Activated CD4-positive, alpha-beta T cell treated with anti-CD3 and anti-CD28 coated beads for 48 hours (primary cell): ENCODE measurements at places on chromosomes 16 and 17.
A peak's percentile ranks its signal among the peaks of the same experiment; 100 is the strongest.

DNA sequence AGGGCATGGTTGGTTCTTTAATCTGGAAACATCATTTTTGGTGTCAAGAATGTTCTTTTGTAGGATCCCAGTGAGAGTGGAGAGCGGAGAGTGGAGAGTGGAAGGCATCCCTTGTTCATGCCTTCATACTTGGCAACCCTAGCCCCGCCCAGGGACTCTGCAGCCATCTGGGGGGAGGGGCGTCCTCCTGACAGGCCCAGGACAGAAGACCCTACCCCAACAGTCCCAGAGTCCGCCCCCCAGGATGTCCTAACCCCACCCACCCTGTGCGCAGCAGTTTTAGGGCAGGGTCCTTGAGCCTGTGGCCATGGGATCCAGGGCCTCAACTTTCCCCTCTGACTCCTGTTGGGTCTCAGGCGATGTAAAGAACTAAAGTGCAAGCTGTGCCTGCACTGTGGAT, 4.5 kb downstream of the SLC26A11 start:
- DNase-seq = no peak

- no peak for DNase-seq
Observed at GRCh38 chr17:34434052-34434451, 71.0 kb upstream of the CCL1 start.

- DNase-seq = no peak
Observed at GRCh38 chr16:20610211-20610891, 34.2 kb upstream of the ACSM2B start.

DNA sequence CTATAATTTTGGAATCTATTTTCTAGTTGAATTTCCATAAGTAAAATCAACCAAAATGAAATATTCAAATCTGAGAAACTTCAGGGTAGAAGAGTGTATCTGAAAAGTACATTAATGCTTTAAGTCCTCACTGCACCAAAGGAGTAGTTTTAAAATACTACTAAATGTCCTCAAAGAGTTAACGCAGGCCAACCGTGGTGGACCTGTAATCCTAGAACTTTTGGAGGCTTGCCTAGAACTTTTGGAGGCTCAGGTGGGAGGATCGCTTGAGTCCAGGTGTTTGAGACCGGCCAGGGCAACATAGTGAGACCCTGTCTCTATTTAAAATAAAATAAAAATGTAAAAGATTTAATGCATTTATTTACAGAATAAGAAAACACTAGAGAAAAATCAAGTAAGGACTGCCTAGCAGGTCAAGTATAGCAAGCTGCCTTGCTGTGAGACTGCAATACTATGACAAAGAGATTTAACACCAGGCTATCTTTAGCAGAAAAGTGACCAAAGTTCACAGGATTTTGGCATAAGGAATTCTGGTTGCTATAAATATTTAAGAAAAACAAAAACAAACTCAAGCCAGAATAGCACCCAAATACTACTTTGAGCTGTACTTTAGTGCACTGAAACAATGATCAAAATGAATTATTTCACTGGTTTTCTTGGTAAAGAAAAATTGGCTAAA, 41.0 kb downstream of the CHCT1 start:
- DNase-seq = no peak

GRCh38 chr17:34024806-34025551, 230.1 kb upstream of the CCL2 start:
- DNase-seq = no peak

DNA sequence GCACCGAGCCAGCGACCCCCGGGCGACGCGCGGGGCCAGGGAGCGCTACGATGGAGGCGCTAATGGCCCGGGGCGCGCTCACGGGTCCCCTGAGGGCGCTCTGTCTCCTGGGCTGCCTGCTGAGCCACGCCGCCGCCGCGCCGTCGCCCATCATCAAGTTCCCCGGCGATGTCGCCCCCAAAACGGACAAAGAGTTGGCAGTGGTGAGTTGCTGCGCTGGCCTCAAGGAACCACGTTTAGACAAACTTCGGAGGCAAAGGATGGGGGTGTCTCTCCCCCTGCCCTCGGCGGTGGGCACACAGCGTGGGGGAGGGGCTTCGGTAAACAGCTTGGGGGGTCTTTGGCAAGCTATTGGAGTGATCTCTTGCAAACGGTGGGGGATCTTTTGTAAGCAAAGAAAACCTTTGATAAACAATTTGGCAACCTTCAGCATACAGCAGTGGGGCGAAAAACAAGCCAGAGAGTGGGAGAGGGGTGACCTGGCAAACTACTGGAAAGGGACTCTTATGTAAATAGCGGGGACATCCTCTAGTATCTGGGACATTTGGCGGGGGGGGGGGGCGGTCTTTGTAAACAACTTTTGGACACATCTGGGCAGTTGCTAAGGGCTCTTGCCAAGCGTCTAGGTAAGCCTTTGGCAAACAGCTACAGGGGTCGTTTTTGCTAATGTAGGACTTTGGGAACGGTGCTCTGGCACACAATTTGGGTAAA, 587 bp downstream of the MMP2 start:
- DNase-seq = no peak

- no peak for DNase-seq
Observed at GRCh38 chr17:5588584-5588983, 4.3 kb upstream of the NLRP1 start.

DNA sequence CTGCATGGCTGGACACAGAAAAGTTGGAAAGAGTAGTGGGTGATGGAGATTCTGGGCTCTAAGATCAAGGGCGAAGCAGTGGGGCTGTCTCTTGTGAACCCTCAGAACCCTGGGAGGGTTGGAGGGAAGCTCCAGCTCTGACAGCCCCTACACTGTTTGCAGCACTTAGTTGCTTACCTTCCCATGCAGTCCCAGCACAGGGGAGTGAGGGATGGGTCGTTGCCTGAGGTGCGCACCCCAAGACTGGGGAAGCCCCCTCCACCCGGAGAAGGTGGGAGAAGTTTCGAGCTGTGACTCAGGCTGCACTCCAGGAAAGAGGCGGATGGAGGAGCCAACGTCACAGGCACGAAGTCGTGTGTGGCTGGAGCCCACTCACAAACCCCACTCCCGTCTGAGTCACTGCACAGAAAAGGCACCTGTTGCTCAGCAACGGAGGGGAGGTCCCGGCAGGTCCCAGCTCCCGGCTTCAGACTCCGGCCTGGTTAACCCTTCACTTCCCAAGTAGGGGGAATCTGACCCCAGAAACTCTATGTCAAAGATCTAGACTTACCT, 60.1 kb downstream of the AIPL1 start:
- DNase-seq = peak; percentile 83

GRCh38 chr16:70706948-70707465, 21.2 kb upstream of the MTSS2 start:
- DNase-seq = no peak

- peak; percentile 43 for DNase-seq
Observed at GRCh38 chr17:67365738-67366192, 612 bp downstream of the PSMD12 start.

DNA sequence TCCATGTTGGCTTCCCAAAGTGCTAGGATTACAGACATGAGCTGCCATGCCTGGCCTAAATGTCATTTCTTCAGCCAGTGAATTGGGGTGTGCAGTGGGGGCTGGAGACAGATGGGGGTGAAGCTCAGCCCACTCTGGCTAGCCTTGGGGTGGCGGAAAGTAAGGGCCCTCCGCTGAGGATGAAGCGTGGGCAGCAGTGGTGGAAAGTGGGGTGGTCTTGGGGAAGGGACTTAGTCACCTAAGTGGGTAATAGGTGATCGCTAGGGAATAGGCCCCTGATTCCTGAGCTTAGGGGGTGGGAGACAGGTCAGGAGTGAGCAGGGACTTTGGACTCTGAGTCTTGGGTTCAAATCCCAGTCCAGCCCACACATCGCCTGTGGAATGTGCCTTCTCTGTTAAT, 2.2 kb downstream of the LLGL1 start:
- no peak for DNase-seq

DNA sequence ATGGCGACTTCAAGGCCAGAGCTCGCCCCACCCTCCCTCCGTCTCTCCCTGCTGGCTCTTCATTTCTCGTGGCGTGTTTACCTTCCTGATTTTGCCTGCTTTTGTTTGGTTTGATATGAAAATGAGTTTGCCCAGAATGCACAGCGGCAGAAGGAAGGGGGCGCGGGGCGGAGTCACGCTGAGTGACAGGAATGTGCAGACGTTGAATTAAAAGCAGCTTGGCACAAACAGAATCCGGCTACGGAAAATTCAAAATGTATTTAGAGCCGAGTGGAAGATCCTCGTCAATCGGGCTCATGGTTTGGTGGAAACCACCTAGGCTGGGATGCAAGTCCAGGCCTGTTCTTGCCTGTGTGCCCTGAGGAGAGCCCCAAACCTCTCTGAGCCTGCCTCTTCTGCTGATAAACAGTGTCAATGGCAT, 102.7 kb downstream of the SDK2 start:
- DNase-seq = no peak

GRCh38 chr17:64065161-64065560, 44.7 kb upstream of the ICAM2 start:
- no peak for DNase-seq

DNA sequence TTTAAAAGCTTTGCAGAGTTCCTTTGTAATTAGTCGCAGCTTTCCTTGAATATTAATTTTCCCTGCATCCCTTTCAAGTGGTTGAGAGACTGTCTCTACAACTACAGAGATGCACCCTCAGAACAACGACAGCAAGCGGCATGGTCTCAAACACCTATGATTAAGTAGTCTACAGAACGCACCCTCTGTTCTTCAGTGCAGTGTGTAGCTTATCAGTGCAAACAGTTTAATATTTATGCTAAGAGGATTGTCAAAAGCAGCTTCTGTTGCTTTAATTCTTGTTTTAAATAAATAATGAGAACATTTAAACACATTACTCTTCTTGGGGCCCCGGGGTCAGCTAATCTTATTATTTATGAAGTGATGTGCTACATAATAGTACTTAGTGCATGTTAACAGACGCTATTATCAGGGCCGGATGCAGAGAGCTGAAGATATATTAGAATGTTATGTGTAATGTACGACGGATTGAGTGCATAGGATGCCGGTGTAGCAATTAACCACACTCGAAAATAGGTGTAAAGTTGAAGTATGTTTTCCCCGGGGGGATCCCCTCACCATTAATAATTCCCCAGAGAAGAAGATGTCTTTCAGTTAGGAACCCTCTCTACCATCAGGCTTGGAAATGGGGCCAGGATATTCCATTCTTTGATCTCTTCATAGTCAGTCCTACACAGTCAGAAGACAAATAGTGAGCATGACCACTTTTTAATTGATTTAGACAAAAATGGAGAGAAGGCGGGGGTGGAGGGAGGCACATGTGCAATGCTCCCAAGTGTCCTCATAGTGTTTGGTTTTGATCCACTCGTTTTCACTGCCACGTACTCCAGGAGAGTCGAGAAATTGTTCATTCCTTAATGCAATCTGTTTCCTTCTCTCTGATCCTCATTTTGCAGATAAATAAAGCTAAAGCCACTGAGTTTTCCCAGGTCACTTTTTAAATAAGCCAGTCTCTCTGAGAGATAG, 176.3 kb downstream of the IRX3 start:
- no peak for DNase-seq

GRCh38 chr17:31838636-31839225, 20.3 kb downstream of the COPRS start:
- DNase-seq = no peak

DNA sequence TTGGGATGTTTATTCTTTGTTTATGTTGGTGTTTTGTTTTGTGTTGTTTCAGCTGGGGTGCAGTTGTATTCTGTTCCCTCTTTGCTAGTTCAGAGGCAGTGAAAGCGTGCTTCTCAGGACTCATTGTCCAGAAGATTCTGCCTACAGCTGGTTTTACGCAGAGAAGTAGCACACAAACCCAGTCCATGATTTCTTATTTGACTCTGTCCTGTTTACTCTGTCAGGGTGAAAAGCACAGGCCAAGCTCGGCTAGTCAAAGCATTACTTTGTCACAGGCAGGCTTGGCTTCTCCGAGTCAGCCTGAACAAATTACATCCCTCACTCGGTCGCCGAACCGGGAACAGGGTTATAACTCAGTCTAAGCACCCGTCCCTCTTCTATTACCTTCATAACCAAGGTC, 435.0 kb downstream of the MAF start:
- no peak for DNase-seq

DNA sequence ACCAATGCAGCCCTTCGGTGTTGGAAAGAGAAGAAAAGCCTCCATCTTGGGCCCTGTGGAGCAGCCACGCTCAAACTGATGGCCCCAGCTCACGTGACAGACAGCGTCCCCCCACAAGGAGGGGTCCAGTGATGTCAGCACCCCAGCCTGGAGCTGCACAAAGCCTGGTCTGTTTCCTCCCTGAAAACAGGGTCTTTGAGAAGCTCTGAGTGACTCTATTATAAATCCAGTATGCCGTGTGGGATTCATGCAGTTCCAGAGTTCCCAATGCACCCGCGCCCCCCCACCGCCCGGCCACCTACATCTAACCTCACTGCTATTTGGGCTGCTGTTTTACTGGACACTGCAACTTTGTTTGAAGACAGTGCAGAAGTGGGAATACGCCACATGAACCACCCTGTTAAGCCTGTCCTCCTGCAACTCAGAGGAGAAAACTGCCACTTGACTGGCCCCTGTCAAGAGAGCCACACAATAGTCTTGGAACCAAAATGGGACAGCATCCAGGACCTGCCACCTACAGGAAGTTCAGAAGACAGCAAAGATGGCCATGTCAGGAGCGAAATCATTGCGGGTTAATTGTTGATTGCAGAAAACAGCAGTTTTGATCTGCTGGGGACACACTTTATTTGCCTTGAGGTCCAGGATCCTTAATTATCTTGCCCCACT, 33.1 kb downstream of the PMP22 start:
- no peak for DNase-seq
